ENCODE measurements at places on chromosomes 1 and 21. TPM values are rescaled to one million over a fixed set of nuclear protein-coding genes. Genes with fewer than 3 reads are reported as not detected.

The ST6GALNAC3 gene
- total RNA-seq = 45.5 TPM

The VCAM1 gene
- total RNA-seq = 2.9 TPM

The KLHDC9 gene
- total RNA-seq = 1.7 TPM

The LRRIQ3 gene
- 0.51 TPM for total RNA-seq

The GJA9 gene
- total RNA-seq = not detected

The KLHDC8A gene
- total RNA-seq = not detected

The KTI12 gene
- 11.8 TPM for total RNA-seq

The KCNJ10 gene
- total RNA-seq = not detected

The ZNF593OS gene
- total RNA-seq = not detected

The RAB4A gene
- 12.8 TPM for total RNA-seq

The TBX15 gene
- 0.51 TPM for total RNA-seq

The SYCP1 gene
- not detected for total RNA-seq

The MX2 gene
- 0.51 TPM for total RNA-seq

The TRIM63 gene
- not detected for total RNA-seq

The VAV3 gene
- total RNA-seq = 36.1 TPM

The PRKCZ gene
- total RNA-seq = 24.0 TPM

The SGIP1 gene
- total RNA-seq = 45.4 TPM

The TENT5C gene
- 1.9 TPM for total RNA-seq

The TP73 gene
- under 0.01 TPM for total RNA-seq

The HFM1 gene
- total RNA-seq = 0.25 TPM

The C21orf91 gene
- 5.9 TPM for total RNA-seq

The NUDT4B gene
- 11.9 TPM for total RNA-seq

The RBP7 gene
- 0.77 TPM for total RNA-seq

The CLCNKA gene
- total RNA-seq = not detected

The KRTAP21-2 gene
- not detected for total RNA-seq

The CD1D gene
- total RNA-seq = 0.13 TPM

The VTCN1 gene
- total RNA-seq = not detected

The S100A1 gene
- not detected for total RNA-seq

The FTCD gene
- total RNA-seq = 0.13 TPM

The SPEN gene
- total RNA-seq = 10.8 TPM

The PARP1 gene
- total RNA-seq = 119 TPM

The HES2 gene
- 17.6 TPM for total RNA-seq

The ZFP69B gene
- 0.77 TPM for total RNA-seq

The GOLT1A gene
- not detected for total RNA-seq

The PLXNA2 gene
- total RNA-seq = 40.8 TPM

The ZNF670 gene
- 6.2 TPM for total RNA-seq

The NOS1AP gene
- 0.13 TPM for total RNA-seq

The FLG2 gene
- total RNA-seq = not detected

The FAM229A gene
- total RNA-seq = 1.4 TPM

The CFAP141 gene
- total RNA-seq = not detected

All from dermis microvascular lymphatic vessel endothelial cell (primary cell).